ENCODE measurements at places on chromosomes 11 and 22.
A peak's percentile ranks its signal among the peaks of the same experiment; 100 is the strongest.

- DNase-seq, result no peak
Measured at GRCh38 chr22:20654343-20655208, 119.3 kb upstream of the SERPIND1 start.

DNA sequence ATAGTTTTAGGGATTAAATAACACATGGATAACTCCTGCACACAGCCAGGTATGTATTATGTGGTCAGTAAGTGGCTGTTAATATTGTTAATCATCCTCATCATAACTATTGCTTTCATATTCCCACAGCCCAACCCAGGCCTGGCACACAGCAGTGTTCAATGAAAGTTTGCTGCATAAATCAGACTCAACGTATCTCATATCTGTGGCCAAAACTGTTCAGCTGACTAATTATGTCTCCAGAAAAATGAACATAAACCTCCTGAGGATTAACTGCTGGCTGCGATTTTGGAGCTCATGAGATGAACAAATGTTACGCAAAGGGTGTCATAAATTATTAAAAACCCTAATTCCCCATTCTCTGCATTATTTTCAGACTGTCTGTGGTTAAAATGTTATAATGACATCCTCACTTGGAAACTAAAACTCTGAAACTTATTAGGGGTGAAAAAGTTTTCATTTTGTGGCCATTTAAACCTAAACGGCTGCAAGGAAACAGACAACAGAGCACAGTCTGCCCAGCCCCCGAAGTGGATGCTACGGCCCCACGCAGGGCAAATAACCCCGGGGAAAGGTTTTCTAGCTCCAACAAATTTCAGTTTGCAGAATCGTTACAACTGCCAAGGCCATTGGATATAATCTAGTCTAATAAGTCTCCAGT is 17.3 kb downstream of the ABCC8 start:
- no peak for DNase-seq

- no peak for DNase-seq
Measured at GRCh38 chr22:27134315-27134701, 476.9 kb downstream of the MIAT start.

DNA sequence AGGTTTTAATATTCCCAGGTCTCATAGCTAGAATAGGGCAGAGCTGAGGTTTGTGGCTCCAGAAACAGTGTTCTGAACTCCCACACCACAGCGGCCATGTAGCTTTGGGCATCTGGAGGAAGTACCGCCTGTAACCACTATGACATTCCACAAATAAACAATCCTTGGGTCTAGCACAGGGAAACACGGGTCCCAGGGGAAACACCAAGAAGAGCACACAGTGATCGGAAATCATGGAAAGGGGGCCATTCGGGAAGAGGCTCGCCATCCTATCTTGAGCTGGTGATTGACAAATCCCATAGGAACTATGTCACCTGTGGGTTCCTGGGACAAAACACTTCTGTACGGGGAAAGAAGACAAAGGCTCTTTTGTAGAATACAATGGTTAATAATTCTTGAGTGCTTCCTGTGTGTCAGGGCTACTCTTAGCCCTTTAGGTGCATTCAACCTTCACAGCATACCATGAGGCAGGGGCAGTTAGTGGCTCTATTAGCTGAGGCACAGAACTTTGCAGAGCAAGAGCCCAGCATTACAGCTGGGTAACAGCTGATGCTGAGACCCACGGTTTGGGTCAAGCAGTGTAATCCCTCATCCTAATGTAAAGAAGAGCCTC is 514.2 kb downstream of the NTM start:
- no peak for DNase-seq

DNA sequence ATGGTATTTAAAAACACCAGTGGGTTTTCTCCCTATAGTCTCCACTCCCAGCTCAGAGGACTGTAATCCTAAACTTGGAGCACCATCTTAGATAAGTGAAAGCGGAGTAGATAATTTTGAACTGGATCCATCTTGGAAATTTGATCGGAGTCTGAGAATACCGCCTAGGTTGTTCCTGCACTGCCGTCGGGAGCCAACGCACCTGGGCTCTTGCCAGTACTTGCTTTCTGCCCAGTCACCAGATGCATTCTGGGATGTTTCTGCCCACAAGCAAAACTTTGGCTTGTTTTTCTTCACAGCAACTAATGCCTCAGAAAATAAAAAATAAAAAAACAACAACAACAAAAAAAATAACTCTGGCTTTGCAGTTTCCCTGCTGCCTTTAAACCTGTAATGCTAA is 113.0 kb upstream of the MTMR2 start:
- DNase-seq, result no peak

- no peak for DNase-seq
Measured at GRCh38 chr11:22203281-22203680, 10.4 kb downstream of the ANO5 start.

- DNase-seq, result no peak
Measured at GRCh38 chr22:32021716-32022115, 21.3 kb upstream of the SLC5A1 start.

DNA sequence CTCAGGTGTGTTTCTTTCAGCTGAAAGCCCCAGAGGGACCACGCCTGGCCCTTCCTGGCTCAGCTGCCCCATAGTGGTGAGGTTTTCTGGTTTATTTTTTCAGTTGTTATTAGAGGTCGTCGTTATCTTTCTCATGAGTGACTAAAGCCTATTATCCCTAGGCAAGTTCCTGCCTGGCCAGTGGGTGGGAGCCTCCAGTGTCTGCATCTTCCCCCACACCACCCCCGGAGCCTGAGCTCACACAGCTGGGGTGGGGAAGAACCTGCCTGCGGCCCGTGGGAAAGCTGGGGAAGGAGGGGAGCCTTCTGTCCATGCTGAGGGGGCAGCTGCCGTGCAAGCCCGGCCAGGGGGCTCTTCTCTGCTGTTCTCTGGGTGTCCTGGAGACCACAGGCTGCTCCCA is 24.3 kb upstream of the PPFIA1 start:
- DNase-seq, result no peak

GRCh38 chr11:92475819-92476218 is 251.2 kb downstream of the FAT3 start:
- DNase-seq, result no peak

- no peak for DNase-seq
Measured at GRCh38 chr11:133197425-133197824, 334.9 kb downstream of the OPCML start.

DNA sequence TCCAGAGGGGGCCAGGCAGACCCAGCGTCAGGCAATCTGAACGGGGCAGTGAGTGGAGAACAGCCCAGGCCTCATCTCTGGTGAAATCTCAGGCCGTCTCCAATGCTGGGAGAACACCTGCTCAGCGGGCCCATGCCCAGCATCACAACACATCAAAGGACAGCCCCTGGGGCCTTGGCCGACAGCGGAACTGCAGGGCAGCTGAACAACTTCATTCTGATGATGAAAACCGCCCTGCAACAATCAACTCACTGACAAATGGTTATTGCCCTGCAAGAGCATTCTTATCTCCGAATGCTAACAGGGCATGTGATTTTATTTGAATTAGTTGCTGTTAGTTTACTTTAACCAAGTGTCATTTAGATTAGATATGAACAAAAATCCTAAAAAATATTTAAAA is 14.6 kb downstream of the CELSR1 start:
- DNase-seq, result no peak

DNA sequence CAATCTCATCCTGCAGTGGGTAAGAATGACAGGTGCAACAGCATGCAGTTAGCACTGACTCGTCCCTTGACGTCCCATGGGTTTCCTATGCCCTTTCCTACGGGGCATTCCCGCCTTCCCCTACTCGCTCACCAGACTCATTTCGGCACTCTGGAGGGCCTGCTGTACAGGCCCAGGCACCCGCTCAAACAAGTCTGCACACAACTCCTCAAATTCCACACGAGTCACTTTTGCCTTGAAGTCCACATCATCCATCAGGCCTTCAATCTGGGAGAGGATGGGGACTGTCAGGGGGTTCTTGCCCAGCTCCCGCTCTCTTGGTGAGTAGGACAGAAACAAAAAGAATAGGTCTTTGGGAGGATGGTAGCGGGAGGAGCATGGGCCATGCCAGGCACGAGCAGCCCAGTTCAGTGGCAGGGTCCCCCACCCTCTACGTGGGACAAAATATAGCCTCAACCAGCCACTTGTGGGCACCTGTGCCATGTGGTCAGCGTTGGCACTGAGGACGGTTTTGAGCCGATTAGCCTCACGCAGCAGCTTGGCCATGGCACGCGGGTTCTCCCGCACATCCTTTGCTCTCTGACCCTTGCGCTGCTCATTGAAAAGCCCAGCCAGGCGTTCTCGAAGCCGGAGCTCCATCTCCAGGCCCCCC is 4.7 kb downstream of the HYOU1 start:
- DNase-seq, result no peak

DNA sequence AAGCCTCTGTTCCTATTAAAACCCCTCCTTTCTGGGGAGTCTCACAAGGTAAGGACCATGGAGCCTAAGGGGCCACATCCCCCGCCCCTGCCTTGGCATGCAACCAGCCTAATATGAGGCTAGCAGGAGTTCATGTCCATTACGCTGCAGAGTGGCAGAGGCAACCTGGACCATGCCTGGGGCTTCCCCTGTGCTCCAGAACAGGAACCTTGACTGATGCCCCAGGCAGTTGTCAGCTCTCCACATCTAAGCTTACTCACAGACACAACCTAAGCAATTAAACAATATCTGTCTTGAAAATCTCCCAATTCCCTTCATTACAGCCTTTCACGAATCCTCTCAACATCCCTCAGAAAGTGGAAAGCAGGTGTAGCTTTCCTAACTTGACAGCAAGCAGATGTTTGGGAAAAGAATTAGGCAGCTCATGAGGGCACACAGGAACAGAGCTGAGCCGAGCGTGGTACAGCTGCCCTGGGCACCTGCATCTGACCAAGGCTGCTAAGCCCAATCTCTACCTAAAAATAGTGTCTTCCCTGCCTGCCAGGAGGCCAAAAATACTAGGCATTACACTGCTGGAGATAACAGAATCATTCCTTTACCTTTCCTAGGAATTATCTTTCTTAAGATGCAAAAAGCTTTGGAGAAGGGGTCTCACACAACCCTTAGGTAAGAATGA is 20.8 kb downstream of the C11orf71 start:
- DNase-seq, result no peak

GRCh38 chr11:119461229-119461963 is 38.4 kb upstream of the THY1 start:
- DNase-seq, result no peak

GRCh38 chr11:126102436-126102981 is 39.8 kb upstream of the CDON start:
- no peak for DNase-seq

DNA sequence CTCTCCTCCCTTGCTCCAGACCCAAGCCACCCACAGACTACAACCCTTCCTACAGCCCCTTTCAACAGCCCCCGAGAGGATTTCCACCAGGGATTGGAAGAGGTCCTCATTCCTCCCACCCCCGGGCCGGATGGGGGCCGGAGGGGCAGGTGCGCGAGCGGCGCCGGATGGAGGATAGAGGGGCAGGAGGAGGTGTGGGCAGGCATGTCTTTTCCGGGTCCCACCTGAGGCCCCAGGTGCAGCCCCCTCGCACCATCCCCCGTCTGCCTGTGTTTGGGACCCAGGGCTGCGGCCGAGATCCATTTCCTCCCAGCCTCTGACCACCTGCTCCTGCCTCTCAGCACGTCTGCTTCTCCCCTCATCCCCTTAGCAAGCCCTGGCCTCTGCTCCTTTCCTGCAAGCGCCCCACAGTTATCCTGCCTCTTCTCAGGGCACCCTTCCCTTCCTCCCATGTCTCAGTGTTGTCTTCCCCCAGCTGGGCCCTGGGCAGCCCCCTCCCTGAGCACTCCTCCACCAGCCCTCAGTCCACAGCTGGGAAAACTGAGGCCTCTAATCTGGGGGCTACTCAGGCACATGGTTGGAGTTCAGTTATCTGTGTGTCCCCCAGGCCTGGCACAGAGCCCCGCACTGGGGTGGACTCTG is 19.3 kb upstream of the CBX7 start:
- no peak for DNase-seq

- no peak for DNase-seq
Measured at GRCh38 chr22:33747029-33747428, 173.2 kb downstream of the LARGE1 start.

- no peak for DNase-seq
Measured at GRCh38 chr11:67227726-67228125, 38.5 kb upstream of the GRK2 start.

DNA sequence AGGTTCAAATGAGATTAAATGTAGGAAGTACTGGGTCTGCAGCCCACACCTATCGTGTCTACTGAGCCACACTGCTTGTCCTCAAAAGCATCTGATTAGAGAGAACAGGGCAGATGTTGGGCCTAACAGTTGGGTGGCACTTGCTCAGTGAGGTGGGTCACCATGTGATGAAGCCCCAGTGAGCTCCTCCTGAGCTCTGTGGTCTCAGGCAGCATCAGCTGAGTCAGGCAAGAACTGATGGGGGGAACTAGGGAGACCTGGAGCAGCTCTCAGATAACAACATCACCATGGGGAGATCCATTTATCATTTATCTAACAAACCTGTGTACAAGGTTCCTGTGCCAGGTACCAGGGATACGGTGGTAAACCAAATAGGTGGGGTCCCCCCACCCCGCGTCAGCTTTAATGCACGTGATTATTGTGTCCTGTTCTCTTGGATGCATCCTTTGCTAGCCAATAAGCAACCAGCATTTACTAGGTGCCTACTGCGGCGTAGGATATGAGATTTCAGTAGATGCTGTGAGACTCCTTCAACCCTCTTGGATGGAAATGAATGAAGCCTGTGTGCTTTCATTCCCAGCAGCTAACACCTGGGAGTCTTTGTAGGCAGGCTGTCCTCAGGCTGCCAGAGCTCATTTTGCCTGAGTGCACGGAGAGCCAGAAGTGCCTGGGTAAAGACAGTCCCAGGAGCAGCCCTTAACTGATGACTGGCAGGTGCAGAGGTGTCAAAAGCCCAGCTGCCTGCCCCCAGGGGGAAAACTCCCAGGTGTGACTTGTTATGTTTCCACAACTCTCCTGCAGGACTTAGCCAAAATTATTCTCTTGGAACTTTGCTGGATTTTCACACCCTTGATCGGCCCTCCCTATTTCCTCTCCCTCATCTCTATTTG is 73.6 kb upstream of the NARS2 start:
- DNase-seq, result peak; percentile 60

All from coronary artery (tissue), 2 donors.